ENCODE measurements at places on chromosomes 2 and 18.
A peak's percentile ranks its signal among the peaks of the same experiment; 100 is the strongest.

DNA sequence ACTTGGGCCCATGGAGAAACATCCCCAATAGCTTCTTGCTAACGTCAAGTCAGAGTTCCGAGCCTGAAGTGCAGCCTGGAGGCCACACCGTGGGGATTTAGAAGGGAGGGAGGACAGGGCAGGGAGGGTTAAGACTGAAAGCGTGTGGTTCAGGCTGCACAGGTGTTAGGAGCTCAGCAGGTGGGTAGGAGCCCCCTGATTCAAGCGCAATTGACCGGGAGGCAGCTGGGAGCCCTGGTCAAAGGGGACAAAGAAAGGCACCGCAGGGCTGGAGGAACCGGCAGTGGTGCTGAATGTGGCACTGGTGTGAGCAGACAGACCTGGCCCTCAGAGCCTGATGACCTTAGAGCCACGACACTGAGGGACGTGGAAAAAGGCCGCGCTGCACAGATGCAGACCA, 149.6 kb downstream of the TMEM18 start:
- no peak for DNase-seq

DNA sequence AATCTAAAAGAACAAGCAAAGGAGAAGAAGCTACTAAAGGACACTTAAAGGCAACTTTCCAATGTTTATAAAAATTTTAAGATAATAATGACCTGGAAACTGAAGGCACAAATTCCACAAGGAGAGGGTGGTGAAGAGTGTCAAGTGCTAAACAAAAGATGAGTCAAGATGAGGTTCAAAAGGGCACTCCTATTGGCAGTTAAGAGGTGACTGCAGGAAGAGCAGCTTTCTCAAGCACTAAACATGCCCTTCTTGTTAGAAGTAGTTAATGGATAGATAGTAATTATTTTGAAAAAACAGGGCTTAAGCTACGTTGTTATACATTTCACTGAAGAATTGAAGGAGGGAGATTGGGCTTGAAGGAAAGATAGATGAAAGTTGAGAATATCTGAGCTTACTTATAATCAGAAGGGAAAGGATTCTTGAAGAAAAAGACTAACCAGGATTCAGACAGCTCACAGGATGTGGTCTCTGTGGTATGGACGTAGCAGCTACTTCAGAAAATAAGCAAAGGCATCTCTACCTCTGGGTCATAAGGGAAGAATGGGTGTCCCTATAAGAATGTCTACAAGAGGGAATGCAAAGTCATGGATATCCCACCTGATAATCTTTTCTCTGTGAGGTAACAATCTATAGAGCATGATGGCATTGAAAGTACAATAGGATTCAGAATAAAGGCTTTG, 454.7 kb upstream of the SLC39A10 start:
- no peak for DNase-seq

DNA sequence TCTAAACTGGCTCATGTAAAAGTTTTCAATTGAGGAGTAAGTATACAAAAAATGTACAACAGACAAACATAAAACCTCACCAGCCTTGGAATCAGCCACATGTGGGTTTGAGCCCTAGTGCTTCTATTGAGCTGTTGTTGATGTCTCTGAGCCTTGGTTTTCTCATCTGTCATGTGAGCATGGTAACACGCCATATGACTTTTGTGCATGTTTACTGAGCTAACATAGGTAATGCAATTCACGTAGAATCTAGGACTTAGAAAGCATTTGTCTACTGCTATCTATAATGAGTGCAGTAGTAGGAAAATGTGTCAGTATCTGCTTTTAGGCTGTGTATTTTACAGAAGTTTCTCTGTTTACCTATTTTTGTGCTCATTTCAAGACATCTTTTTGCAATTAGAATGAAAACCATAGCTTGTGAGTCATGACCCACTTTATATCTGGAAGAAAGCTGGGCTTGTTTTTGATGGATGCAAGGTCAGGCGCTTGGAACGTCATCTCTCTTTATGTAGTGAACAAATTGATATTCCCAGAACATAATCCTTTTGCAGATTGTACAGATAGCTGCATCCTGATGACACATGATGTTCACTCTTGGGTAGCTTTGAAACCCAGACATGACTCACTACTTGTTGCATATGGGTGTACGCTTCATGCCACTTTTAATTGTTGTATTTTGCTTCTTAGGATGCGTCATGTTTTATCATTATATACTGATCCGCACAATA, 94.3 kb downstream of the RNF144A start:
- no peak for DNase-seq

DNA sequence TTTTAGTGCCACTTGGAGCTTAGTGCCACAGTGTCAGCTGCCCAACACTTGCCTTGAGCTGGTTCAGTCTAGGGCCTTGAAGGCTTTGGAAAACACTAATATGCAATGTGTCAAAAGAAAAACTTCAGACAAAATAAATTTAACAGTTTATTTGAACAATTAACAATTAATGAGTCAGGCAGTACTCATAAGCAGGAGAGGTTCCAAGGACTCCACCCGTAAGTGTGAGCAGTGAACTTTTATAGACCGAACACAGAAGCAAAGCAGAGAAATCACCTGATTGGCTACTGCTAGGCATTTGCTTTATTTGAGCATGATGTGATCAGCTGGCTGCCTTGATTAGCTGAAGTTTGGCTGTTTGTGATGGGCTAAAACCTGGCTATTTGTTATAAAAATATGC, 49.5 kb upstream of the TBC1D8 start:
- DNase-seq, result no peak

- DNase-seq, result no peak
These were observed 70.7 kb downstream of the CABYR start for GRCh38 chr18:24209558-24209957.

- no peak for DNase-seq
These were observed 122.4 kb downstream of the NFATC1 start for GRCh38 chr18:79518028-79518682.

DNA sequence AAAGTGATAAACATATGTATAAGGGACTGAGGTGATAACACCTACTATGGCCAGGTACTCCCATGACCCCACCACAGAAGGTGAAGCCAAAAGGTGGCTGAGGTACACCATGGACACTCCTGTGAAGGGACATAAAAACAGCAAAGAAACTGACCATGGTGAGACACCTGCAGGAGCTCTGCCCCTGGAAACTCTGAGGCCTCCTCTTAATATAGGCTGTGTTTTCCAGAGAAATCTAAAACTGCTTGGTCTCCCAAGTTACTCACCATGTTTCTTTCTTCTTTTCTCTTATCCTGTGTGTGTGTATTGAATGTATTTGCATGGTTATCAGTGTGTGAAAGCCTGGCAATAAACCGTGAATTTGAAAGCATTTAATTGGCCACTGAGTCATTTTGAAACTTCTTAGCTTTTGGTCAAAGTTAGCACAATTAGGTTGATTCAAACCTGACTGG, 739.3 kb upstream of the GCFC2 start:
- no peak for DNase-seq

DNA sequence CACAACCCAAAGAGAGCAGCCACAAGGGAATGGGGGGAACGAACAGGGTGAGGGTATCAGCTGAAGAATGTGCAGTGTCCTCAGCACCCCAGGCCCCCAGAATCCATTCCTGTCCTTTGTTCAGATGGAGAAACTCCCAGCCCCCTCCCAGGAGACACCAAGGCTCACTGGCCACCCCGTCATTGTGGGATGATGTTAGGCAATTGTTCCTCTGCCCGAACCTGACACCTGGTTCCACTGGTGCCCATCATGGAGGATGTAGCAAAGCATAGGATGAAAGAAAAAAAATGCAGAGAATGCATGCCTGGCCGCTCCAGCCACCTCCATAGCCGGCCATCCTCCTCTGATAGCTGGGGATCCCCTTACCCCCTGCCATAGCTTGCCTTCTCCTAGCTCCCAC, 197.3 kb upstream of the TWIST2 start:
- no peak for DNase-seq

DNA sequence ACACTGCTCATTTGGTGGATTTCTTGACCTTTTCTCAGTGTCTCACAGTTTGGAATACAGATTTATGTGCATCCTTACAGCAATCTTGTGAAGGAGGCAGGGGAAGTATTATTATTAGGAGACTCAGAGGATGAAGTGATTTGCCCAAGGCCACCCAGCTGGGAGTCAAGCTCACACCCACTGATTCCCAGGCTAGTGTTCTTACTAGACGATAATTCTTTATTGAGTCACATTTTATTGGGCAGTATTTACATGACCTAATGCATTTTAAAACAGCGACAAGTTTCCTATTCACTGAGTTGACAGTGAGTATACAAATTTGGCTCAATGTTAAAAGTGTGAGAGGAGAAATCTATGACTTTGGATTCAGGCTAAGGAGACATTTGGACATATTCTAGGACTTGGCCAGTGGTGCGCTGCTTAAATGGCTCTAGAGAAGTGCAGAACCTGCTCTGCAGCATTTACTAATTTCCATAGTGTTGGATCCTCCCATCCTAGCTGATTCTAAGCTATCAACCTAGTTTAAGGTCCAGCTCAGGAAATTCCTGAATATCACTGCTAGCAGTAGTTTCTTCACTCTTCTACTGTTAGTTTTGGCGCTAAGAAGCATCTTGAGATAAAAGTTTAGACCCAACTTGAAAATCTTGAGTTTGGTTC, 199.3 kb downstream of the MTX2 start:
- no peak for DNase-seq

- DNase-seq, result no peak
These were observed 211.5 kb downstream of the IKZF2 start for GRCh38 chr2:212939777-212940531.

DNA sequence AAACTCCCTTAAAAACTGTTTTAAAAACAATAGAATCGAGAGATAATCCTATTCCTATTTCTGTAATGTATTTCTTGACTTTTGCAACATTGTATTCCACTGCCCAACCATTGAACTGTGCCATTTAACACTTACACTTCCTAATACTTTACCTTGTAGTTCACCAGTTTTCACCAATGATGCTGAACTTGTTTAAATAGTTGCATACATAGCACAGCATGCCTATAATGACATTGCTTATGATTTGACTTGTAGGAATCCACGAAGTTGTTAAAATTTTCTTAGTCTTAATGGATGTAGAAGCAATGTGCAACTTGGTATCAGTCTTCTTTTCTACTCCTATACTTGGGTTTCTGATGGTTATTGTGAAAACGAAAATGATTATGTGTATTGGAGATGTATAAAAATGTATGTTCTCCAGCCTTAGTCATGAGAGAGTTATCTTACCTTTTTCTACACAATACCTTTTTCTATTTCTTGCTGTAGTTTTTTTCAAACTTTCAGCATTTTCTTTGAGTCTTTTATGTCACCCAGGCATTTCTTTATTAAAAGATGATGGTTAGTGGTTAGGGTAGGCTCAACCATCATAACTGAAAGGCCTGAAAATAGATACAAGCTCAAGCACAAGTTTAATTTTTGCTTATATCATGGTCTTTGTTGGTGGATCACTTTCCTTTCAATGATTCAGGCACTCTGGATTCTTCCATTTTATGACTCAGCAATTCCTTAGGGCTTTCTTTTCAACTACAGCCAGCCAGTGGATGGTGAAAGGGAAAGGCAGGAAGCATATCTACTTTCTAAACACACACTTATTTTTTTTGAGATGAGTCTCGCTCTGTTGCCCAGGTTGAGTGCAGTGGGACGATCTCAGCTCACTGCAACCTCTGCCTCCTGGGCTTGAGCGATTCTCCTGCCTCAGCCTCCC, 9.4 kb downstream of the GPD2 start:
- no peak for DNase-seq

- no peak for DNase-seq
These were observed 4.4 kb upstream of the KLHL29 start for GRCh38 chr2:23380562-23381065.

GRCh38 chr18:9140381-9140780, 3.8 kb downstream of the ANKRD12 start:
- DNase-seq, result no peak

GRCh38 chr2:199594443-199594842, 136.7 kb upstream of the SATB2 start:
- no peak for DNase-seq

GRCh38 chr2:235966932-235967757, 201.0 kb downstream of the GBX2 start:
- no peak for DNase-seq

- DNase-seq, result no peak
These were observed 152.9 kb upstream of the EPAS1 start for GRCh38 chr2:46144133-46144800.

- DNase-seq, result peak; percentile 46
These were observed 61.4 kb downstream of the TGOLN2 start for GRCh38 chr2:85266146-85267041.

DNA sequence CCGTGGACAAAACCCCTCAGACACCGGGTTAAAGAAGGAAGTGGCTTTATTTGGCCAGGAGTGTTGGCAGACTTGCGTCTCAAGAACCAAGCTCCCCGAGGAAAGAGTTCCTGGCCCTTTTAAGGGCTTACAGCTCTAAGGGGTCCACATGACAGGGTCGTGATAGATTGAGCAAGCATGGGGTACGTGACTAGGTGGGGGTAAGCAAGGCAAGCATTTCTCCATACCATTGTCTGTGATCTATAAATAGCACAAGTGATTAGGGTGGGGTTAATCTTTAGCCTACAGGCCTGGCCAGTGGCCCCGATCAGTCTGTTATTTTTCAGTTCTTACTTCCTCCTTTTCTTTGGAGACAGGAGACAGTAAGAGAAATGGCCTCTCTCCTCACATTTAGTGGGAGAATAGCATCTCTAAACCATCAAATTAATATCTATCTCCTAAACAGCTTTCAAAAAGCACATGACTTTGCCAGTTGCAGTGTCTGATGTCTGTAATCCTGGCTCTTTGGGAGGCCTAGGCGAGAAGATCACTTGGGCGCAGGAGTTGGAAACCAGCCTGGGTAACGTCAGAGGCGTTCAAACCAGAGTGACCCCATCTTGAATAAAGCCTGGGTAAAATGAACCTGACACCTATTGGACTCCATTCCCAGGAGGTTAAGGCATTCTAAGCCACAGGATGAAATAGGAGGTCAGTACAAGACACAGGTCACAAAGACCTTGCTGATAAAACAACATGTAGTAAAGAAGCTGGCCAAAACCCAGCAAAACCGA, 18.3 kb upstream of the CNOT11 start:
- no peak for DNase-seq

DNA sequence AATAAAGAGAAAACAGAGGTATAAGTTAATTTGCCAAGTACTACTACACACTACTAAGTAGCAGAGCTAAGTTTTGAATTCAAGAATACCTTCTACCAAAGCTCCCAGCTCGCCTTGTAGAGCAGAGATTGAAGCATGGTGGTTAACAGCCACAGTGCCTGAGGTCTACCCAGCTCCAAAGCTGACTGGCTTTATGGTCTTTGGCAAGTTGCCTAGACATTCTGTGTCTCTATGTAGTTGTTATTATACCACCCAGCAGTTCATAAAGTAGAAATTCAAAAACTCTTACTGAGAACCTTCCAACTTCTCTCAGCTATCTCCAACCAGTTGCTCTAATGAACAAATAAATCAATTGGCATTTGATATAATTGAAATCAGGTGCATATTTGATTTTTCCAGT, 87.8 kb downstream of the PDE11A start:
- no peak for DNase-seq

- no peak for DNase-seq
These were observed 894.5 kb upstream of the POU3F3 start for GRCh38 chr2:103959174-103960128.

- DNase-seq, result no peak
These were observed 39.4 kb downstream of the AAK1 start for GRCh38 chr2:69604026-69604678.

All from central memory CD4-positive, alpha-beta T cell (primary cell).